ENCODE measurements at places on chromosomes 11 and 22.

DNA sequence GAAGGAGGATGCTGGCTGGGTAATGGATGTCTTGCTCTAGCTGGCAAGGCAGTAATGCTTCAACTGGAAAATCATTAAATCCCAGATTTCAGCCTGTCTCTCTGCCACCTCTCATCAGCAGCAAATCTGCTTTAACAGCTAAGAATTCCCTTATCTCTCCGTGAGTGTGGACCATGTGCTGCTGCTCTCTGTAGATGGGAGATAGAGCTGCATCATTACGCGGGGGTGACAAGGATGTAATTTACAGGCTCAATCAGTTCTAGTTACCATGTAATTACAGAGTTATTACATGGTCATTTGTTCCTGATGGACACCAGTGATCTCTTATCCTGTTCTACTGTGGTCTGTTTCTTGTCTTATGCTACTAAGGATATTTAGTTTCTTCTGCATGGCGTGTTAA is 665.4 kb downstream of the NTM start:
- DNase-seq: no peak

DNA sequence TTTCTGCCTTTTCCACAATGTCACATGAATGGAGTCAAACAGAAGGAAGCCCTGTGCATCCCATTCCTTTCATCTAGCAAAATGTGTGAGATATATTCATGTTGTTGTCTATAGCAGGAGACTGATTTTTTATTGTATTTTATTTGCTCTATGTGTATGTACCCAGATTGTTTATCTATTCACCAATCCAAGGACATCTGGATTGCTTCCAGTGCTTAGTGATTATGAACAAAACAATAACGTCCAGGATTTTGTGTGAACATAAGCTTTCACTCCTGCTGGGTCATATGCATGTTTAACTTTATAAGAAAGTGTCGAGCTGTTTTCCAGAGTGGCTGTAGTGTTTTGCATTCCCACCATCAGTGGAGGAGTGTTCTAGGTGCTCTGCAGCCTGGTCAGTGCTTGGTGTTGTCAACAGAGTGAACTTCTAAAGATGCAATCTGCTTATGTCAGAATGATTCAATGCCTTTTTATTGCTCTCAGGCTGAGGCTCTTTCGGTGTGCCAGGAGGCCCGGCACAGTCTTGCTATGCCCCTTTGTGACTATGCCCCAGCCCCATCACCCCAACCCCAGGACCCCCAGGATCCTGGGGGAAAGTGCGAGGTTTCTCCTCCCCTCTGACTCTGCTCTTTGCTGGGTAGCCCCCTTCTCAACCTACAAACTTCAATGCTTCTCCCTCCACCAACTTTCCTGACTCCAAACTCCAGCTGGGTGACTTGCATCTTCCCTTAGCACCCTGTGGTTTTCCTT is 19.9 kb upstream of the SYT13 start:
- no peak for DNase-seq

DNA sequence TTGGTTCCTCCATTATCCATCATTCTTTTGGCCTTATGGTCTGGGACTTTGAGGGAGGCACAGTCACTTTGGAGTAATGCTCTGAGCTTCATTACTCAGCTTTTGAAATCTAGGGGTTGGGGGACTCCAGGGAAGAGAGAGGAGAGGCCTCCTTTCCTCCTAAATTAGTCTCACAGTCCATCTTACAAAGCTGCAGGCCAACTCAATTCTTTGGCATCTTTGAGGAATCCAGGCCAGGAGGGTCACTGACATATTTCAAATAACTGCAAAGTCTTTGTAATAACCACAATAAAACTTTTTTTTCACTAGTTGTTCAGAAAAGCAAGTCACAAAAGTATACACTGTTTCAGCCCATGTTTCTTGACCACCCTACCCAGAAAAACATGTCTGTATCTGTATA is 73.3 kb upstream of the FAR1 start:
- no peak for DNase-seq

GRCh38 chr11:24497831-24498230 is 978 bp downstream of the LUZP2 start:
- no peak for DNase-seq

- no peak for DNase-seq
Observed at GRCh38 chr22:23714596-23715578, 24.1 kb downstream of the RGL4 start.

DNA sequence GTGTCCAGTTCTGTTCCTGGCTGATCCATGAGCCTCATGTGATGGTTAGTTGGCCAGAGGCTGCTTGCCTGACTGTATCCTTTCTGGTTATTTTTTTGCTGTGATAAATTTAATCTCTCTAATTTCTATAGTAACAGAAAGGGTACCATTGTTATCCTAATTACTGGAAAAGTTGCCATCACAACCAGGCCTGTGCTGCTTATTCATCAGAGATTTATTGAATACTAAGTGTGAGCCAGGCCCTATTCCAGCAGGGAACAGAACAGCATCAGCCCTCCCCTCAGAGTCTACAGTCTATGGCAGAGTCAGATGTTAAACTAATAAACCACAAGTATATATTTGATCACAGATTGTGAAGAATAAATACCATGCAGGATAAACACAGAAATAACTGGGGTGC is 86.8 kb downstream of the DEPDC5 start:
- DNase-seq: no peak

DNA sequence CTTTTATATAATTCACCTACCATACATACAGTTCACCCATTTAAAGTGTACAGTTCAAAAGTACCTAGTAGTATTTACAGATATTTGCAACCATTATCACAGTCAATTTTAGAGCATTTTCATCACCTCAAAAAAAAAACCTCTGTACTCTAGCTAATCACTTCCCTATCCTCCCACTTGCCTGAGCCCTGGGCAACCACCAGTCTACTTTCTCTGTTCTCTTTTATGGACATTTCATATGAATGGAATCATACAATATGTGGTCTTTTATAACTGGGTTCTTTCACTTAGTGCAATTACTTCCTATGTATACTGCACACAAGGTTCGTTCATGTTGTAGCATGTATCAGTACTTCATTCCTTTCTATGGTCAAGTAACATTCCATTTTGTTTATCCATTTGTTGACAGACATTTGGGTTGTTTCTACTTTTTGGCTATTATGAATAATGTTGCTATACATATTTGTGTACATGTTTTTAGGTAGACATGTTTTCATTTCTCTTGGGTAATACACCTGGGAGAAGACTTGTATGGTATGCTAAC is 17.8 kb upstream of the NEU3 start:
- no peak for DNase-seq

- DNase-seq: no peak
Observed at GRCh38 chr11:68021167-68021787, 9.2 kb upstream of the NDUFS8 start.

DNA sequence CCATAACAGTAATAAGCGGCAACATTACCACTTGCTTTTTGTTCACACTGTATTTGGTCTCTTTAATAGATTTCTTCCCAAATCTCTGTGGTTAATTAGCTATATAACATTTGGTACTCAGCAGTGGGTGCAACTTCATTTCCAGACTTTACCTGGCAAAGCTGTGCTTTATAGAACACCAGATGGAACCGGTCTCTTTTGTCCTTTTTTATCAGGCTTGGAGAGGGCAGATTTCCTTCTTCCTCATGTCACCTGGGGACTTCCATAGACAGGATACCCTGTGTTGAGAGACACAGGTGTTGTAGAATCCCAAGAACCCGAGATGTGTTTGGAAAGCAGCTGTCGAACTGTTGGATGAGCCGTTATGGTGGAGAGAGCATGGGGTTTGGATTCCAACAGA is 393.7 kb downstream of the NTM start:
- no peak for DNase-seq

- no peak for DNase-seq
Observed at GRCh38 chr22:37279331-37280181, 2.8 kb upstream of the CYTH4 start.

- no peak for DNase-seq
Observed at GRCh38 chr11:34859496-34859895, 56.7 kb downstream of the APIP start.

- peak; percentile 46 for DNase-seq
Observed at GRCh38 chr11:9664276-9665171, 647 bp downstream of the SWAP70 start.

DNA sequence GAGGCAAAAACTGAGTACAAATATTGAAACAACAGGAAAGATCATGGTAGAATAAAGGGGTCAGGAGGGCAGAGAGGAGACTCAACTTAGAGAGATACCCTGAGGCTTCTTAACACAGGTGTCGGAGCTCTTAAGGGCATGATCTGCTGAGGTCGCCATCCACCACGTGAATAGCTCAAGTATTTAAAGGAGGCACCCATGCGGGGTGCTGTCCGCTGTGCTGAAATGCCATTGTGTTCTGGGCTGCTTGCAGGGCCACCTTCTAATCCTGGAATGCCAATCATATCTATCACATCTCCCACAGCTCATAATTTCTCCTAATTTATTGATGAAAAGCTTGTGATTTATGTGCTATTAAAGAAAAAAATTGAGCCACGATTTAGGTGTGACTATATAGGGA is 90.2 kb downstream of the SEZ6L start:
- peak; percentile 54 for DNase-seq

DNA sequence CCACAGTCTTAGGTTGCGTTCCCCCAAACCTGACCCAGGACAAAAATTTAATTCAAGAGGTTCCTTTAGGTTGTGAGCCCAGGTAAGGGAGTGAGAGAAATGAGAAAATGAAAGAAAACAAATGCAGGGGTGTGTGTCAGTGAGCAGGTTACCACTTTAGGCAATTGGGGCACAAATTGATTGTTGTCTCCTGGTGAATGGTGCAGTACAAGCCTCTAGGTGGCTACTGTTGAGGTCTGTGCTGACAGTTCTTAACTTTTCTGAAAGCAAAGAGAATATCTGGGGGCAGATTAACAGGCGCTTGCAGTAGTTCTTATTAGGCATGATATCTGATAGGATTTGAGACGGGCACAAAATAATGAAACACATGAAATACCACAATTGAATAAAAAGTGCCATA is 894.6 kb downstream of the FAM181B start:
- no peak for DNase-seq

GRCh38 chr11:134801570-134801969 is 389.5 kb upstream of the B3GAT1 start:
- DNase-seq: no peak

DNA sequence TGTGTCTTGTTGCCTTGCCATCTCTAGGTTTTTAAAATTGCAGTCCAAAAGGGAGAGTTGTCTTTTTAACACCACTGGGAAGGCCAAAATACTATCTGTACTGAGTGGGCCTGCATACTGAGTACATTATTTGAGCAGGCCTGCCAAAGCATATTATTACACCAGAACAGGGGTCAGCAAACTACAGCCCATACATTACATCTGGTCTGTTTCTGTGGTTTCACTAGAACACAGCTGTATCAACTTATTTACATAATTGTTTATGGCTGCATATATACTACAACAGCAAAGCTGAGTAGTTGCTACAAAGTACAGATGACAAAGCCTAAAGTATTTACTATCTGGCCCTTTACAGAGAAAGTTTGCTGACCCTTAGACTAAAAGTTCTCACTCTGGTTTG is 74.0 kb downstream of the USP35 start:
- no peak for DNase-seq

DNA sequence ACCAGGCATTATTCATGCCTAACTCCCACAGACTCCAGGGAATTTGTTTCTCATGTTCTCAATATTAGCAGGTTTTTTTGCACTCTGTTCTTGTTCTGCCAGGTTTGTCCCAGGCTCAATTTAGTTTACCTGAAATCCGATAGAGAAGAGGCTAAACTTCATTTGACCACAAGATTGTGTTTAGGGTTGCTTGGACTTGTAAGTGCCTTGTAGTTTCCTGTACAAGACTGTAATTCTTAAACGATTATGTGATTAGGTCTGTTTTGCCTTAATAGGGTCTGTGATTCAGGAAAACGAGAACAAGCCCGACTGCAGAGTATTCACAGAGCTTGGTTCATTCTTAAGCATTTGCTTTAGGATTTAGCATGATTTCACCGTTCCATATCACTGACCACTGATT is 1.8 kb downstream of the PRSS23 start:
- DNase-seq: no peak

GRCh38 chr11:16347928-16348685 is 8.2 kb downstream of the SOX6 start:
- peak; percentile 49 for DNase-seq

DNA sequence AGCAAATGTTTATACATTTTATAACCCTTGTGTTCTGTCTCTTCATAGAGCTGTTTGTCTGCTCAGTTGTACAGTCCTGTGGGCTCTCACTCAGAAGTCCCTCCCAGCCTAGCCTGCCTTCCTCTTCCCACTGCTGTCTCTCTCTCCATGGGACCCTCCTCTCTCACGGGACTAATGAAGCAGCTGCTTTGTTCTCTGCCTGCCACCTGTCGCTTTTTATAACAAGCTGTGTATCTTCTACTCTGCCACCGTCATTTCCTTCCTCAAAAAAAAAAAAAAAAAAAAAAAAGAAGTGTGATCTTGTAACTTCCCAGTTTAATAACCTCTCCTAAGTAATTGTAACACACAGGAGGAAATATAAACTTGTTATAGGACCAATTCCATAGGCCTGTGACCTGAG is 92.2 kb upstream of the ALKBH3 start:
- DNase-seq: peak; percentile 78

DNA sequence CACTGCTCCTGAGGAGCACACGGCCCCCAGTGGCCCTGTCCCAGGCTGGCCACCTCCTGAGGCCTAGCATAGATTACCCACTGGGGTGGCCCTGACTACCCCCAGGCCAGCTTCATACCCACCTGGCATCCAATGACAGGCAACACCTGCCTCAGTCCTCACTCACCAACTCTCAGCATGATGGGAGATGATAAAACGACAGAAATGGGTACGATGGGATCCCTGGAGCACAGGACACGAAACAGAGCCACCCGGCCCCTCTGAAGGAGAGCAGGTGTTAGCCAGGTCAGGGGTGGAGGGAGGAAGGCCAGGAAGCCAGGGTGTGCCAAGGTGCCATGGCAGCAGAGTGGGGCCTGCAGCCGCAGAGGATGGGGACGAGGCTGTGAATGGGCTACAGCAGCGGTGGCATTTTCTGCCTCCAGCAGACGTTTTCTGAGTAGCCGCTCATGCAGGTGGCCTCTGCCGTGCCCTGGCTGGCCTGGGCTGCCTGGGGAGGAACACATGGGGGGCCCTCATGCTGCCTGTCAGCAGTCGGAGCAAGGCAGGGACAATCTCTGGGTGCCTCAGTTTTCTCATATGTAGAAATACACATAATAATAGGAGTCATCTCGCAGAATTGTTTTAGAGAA is 50.2 kb upstream of the FGF3 start:
- DNase-seq: no peak

Data from A673 (cell line).